NCI-H2107 (cell line): ENCODE measurements at places on chromosomes 13 and 19.

DNA sequence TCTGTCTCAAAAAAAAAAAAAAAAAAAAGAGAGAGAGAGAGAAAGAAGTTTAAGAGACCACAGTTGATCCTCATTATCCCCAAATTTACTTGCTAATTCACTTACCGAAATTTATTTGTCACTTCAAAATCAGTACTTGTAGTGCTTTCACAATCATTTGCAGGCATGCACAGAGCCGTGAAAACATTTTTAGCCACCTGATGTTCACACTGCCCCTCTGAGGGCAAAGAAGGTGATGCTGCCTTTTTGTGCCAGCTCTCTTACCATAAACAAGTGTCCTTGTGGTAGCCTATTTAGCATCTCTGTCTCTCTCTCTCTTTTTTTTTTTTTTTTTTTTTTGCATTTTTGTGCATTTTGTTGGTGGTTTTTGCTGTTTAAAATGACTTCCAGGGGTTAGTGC lies 24.1 kb upstream of the CASP14 start:
- DNase-seq = no peak

DNA sequence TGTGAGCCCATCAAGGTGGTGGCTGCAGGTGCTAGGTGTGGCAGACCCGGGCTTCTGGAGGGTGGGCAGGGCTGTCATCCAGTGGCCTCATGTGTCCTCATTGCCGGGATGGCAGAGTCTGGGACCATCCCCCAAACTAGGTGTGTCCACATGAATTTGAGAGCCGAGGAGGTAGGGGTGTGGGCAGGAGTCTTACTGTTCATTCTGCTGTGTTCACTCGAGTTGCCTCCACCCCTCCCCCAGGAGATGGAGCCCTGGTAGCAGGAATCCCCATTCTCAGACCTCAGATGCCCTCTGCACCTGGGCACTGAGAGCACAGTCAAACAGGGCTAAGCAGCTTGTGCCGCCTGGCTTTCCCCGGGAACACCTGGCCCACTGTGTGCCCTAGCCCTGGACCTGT lies 22.4 kb downstream of the NAXD start:
- DNase-seq = no peak

DNA sequence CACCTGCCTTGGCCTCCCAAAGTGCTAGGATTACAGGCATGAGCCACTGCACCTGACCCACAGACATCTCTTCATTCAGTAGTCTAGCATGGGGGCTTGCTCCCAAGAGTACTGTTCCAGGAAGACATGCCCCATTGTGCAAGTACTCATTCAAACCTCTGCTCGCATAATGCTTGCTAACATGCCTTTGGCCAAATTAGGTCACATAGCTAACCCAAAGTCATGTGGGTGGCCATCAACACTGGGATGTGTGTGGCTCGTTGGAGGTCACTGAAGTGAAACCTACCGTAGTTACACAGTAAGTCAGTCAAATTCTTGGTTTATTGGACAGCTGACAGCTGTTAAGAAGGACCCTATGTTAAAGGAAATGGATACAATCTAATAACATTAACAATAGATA lies 20.3 kb downstream of the RFXAP start:
- no peak for DNase-seq

DNA sequence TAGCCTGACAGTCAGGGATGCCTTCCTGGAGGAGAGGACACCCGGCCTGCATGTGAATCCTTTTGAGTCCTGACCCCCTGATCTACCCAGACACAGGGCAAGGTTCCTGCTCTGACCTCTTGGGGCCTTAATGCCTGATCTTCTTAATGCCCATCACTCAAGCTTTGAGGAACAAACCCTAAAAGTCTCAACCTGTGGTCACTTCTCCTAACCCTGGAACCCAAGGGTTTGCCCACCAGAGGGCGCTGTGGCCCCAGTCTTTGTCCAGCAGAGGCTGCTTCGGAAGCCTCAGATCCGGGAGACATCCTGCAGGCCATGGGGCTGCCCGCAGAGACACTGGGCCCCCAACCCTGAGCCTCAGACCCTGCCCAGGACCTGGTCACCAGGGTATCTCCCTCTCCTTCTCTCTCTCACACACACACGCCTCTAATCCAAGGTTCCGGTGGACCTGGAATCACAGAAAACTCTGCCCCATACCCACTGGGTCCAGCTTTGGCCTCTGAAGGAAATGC lies 9.8 kb upstream of the DPF1 start:
- peak; percentile 24 for DNase-seq

GRCh38 chr13:93811071-93811737 lies 584.6 kb downstream of the GPC6 start:
- no peak for DNase-seq

DNA sequence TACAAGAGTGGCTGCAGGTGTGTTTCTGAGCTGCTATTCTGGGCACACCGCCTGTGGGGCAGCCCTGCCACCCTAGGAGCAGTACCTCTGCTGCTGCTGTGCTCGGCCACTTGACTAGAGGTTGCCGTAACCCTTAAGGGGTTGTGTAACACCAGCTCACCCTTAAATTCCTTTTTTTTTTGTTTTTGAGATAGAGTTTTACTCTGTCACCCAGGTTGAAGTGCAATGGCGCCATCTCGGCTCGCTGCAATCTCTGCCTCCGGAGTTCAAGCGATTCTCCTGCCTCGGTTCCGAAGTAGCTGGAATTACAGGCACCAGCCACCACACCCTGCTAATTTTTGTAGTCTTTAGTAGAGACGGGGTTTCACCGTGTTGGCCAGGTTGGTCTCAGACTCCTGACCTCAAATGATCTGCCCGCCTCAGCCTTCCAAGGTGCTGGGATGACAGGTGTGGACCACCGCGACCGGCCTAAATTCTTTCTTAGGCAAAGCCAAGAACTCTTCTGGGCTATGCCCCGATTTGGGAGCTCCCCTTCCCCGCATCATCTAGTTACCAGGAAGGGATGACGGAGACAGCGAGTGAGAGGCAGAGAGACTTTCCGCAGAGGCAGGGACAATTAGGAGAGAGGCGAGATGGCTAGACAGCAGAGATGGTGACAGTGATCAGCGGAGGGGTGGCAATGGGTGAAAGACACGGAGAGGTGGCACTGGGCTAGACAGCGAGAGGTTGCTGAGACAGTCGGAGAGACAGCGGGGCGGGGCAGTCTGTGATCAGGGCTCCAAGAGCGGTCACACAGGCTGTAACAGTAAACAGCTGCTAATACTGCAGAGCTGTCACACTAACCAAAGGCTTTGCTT lies 4.4 kb upstream of the LILRA5 start:
- no peak for DNase-seq
